ENCODE measurements at places on chromosomes 12 and 14. TPM values are rescaled to one million over a fixed set of nuclear protein-coding genes. Genes with fewer than 3 reads are reported as not detected.

Gene CCNT1
- total RNA-seq = 46.1 TPM

Gene RNASE4
- total RNA-seq = 1.0 TPM

Gene C1QL4
- not detected for total RNA-seq

Gene SAMD15
- 1.7 TPM for total RNA-seq

Gene TAS2R20
- 1.7 TPM for total RNA-seq

Gene ADCY4
- total RNA-seq = 74.6 TPM

Gene VRTN
- total RNA-seq = 4.3 TPM

Gene BICD1
- 87.9 TPM for total RNA-seq

Gene LRP1-AS
- total RNA-seq = 0.46 TPM

Gene ESPL1
- 11.8 TPM for total RNA-seq

Gene PSMB11
- not detected for total RNA-seq

Gene PLA2G1B
- total RNA-seq = not detected

Gene AQP6
- not detected for total RNA-seq

Gene POP5
- total RNA-seq = 17.8 TPM

Gene VWF
- total RNA-seq = 56.0 TPM

Gene A2ML1
- total RNA-seq = not detected

Gene KRT1
- not detected for total RNA-seq

Gene RPL41
- total RNA-seq = 3,242 TPM

Gene OR6C2
- total RNA-seq = not detected

Gene OVCH1
- not detected for total RNA-seq

Gene AKAP5
- total RNA-seq = 6.1 TPM

Gene GPRC5A
- 3.4 TPM for total RNA-seq

Gene MIPOL1
- total RNA-seq = 12.1 TPM

Gene GLS2
- total RNA-seq = 0.21 TPM

Gene CACNA2D4
- 0.28 TPM for total RNA-seq

Gene ASPG
- total RNA-seq = 1.2 TPM

Gene GZMH
- not detected for total RNA-seq

Gene MYH6
- 1.6 TPM for total RNA-seq

Gene CRACR2A
- total RNA-seq = 6.5 TPM

Gene B4GALNT1
- total RNA-seq = 1.3 TPM

Gene ORAI1
- total RNA-seq = 35.3 TPM

Gene SPX
- total RNA-seq = 0.18 TPM

Gene BEST3
- not detected for total RNA-seq

Gene NINJ2
- total RNA-seq = 2.3 TPM

Gene PTCSC3
- not detected for total RNA-seq

Measured in endothelial cell (in vitro differentiated cells).